ENCODE measurements at places on chromosomes 13 and 19. TPM values are rescaled to one million over a fixed set of nuclear protein-coding genes. Genes with fewer than 3 reads are reported as not detected.

GRCh38 chr19:47161876-47162489 lies 31.3 kb downstream of the SAE1 start:
- H3K27me3 ChIP-seq = no peaks in the 10 kb centered on the region
- no peak for DNase-seq
- no peak overlapping the region for H3K27ac ChIP-seq
- H3K4me3 ChIP-seq = no peak overlapping the region

DNA sequence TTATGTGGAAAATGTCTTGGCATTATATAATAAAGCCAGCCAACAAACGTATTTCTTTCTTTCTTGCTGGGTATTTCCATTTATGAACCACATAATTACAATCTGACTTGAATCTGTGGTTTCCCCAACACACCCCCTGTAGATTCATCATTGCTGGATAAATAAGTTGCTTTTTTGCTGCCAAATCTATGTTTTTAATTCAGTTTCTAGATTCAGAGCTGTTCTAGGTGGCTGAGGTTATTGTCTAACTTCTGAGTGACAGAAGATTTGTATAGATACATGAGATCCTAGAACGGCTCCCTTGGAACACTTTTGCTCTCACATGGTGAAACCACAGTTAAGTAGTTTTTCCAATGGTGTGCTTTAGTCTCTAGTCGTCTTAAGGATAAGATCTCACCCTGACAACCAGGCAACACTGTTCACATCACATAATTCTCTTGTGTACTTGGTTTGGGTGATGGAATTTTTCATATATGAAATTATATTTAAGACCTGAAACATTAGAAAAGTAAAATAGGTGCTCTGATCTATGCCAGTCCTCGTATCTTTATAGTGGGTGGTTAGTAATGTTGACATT lies 239.1 kb downstream of the KLF12 start:
- no peaks in the 10 kb centered on the region for H3K36me3 ChIP-seq
- H3K4me1 ChIP-seq = peaks cover 33% of the 10 kb centered on the region
- no peak overlapping the region for H3K27ac ChIP-seq

- H3K27ac ChIP-seq = no peak overlapping the region
- H3K4me1 ChIP-seq = peaks cover 8% of the 10 kb centered on the region
- no peaks in the 10 kb centered on the region for H3K27me3 ChIP-seq
Observed at GRCh38 chr19:10892256-10892655, 20.9 kb downstream of the CARM1 start.

Gene ZNF844
- 9.8 TPM for total RNA-seq

Gene TEAD2
- not detected for total RNA-seq
